ENCODE measurements at places on chromosomes 7 and 10.

DNA sequence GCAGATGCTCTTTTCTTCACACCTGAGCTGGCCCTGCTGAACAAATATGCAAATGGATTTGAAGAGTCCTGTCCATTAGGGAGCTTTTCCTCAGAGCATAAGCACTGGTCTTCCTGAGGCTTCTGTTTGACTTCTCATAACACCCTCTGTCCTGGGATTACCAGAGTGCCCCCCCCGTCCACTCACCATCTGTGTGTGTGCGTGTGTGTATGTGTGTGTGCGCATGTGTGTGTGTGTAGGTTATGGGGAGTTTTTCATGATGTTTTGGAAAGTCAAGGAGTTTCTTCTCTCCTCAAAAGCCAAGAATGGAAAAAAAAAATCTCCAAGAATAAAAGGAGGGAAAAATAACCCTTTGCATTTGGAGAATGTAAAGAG, 57.7 kb upstream of the COMTD1 start:
- no peak for DNase-seq

DNA sequence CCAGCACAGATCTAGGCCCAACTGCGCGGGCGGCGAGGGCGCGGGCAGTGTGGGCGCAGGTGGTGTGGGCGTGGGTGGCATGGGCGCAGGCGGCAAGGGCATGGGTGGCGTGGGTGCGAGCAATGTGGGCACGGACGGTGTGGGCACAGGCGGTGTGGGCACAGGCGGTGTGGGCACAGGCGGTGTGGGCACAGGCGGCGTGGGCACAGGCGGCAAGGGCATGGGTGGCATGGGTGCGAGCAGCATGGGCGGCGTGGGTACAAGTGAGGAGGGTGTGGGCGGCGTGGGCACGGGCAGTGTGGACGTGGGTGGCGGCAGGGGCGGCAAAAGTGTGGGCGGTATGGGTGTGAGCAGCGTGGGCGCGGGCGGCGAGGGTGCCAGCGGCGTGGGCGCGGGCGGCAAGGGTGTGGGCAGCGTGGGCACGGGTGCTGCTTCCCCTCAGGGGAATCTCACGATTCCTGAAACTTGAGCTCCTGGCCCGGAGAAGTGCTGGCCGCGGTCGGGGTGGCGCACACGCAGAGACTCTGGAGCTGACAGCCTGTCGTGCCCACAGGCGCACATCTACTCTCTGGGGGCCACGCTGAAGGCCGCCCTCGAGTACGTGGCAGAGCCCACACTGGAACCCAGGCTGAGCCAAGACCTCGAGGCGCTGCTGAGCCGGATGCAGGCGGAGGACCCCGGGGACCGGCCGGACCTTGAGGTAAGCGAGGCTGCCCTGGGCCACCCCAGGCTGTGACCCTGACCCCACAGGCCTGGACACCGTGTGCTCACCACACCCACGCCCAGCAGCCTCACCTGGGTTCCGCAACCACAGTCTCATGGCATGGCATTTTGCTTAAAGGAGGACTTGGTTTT, 23.0 kb downstream of the KNDC1 start:
- DNase-seq: no peak

DNA sequence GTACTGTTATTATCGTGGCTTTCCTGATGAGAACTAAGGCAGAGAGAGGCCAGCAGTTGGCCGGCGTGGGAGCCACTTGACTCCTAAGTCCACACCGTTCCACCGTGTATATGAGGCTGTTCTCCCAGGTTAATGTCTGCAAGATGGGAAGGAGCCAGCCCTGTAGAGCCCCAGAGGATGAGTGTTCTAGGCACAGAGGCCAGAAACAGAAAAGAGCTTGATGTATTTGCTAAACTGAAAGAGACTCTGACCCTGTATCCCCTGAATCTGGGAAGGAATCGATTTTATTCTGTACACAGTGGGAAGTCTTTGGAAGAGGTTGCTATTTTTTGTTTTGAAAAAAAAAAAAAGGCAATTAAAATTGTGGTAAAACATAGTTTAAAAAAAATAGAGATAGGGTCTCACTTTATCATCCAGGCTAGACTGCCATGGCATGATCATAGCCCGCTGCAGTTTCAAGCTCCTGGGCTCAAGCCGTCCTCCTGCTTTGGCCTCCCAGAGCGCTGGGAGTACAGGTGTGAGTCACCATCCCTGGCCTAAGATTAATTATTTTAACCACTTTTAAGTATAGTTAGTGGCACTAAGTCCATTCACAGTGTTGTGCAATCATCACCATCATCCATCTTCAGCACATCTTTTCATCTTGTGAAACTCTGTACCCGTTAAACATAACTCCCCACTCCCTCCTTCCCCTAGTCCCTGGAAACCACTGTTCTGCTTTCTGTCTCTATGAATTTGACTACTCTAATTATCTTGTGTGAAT, 348.8 kb downstream of the SDK1 start:
- no peak for DNase-seq

GRCh38 chr10:92914478-92915325, 66.4 kb downstream of the EXOC6 start:
- DNase-seq: peak; percentile 16

- no peak for DNase-seq
Observed at GRCh38 chr10:113808168-113808567, 45.7 kb downstream of the DCLRE1A start.

- DNase-seq: no peak
Observed at GRCh38 chr7:36208997-36209813, 56.2 kb downstream of the EEPD1 start.

DNA sequence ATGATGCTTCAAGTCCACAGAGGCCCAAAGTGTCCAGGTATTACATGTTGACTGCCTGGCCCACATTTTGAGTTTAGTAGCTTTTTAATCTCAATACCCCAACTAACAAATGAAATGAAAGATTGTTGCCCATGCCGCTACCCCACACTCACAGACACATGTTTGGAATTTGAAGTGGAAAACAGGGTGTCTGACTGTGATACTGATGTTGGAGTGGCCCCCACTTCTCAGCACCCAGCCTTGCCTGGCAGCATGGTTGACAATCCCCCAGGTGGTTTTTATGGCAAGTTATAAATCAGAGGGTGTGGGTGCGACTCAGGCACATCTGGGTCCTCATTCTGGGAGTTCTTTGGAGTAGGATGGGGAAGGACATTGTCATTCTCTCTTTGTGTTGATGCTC, 314.7 kb upstream of the ZNF32 start:
- DNase-seq: no peak

- DNase-seq: peak; percentile 64
Observed at GRCh38 chr7:70647801-70648498, 484.0 kb upstream of the GALNT17 start.

- DNase-seq: no peak
Observed at GRCh38 chr7:123660514-123661354, 5.1 kb downstream of the LMOD2 start.

GRCh38 chr10:116385994-116386809, 41.4 kb upstream of the PNLIPRP3 start:
- no peak for DNase-seq

DNA sequence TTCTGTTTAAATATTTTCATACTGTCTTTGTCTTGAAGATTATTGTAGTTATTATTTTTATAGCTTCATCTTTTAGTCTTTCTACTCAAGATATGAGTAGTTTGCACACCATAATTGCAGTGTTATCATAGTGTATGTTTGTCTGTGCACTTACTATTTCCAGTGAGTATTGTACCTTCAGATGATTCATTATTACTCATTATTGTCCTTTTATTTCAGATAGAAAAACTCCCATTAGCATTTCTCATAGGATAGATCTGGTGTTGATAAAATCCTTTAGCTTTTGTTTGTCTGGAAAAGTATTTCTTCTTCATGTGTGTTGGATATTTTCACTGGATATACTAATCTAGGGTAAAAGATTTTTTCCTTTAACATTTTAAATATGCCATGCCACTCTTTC, 646.2 kb upstream of the GRM3 start:
- no peak for DNase-seq

DNA sequence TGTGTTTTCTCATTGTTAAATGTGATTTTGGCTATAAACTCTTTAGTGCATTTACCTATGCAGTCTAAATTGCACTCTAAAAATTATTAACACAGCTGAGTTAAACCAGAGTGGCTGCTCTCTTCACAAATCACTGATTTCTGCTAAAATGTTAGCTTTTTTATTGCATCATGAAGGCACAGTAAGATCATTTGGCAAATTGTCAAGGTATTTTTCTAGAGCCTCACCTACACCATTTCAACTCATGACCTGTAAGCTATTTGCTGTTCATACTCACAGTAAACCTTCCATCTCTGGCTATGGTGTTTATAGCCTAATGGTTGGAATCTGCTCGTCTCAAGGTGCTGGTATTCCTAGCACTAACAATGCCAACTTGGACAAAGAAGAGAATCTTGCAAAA, 25.7 kb downstream of the NDUFB2 start:
- no peak for DNase-seq

- DNase-seq: no peak
Observed at GRCh38 chr7:55191926-55192692, 173.0 kb upstream of the LANCL2 start.

DNA sequence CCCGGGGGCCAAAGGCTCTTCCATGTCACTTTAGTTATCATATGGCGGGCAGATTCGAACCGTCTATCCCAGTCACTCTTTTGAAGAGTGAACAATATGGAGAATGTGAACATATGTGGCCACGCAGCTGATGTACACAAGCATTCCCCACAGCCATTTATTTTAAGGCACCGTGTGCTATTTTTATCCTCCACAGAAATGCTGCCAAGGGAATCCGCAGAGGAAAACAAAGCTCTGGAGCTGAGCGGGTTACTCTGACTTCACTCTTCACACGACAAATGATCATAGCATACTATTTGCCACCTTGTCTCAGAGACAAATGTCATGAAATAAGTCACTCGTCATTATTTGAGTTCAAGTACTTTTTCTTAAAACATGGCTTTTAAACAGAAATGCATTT, 100.3 kb downstream of the CTBP2 start:
- DNase-seq: no peak

- no peak for DNase-seq
Observed at GRCh38 chr10:79417266-79417665, 28.2 kb downstream of the ZCCHC24 start.

GRCh38 chr7:31370609-31371008, 30.1 kb upstream of the NEUROD6 start:
- DNase-seq: no peak

- DNase-seq: no peak
Observed at GRCh38 chr10:3233486-3233990, 61.0 kb upstream of the PITRM1 start.

- no peak for DNase-seq
Observed at GRCh38 chr10:73469579-73469978, 26.2 kb downstream of the PPP3CB start.

GRCh38 chr7:107694386-107694785, 33.8 kb downstream of the SLC26A4 start:
- no peak for DNase-seq

DNA sequence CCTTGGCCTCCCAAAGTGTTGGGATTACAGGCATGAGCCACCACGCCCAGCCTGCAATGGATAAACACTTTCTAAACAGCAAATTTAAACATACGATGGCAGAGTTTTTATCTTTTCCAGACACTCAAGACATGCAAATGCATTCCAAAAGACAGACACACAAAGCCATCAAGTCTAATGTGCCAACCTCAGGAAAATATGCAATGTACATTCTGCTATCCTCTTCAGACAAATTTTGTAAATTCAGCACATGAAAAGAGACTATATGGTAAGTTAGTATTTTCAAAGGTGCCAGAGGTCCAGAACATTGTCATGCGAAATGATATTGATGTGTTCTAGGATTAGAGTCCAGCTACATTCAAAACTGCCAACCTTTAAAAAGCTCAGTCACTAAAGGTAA, 19.8 kb downstream of the HACD1 start:
- no peak for DNase-seq
